ENCODE measurements at places on chromosomes 2 and 18.

- no peak for DNase-seq
These were observed 22.9 kb downstream of the APCDD1 start for GRCh38 chr18:10477121-10477862.

- no peak for DNase-seq
These were observed 68.8 kb upstream of the SERTAD2 start for GRCh38 chr2:64722291-64723044.

DNA sequence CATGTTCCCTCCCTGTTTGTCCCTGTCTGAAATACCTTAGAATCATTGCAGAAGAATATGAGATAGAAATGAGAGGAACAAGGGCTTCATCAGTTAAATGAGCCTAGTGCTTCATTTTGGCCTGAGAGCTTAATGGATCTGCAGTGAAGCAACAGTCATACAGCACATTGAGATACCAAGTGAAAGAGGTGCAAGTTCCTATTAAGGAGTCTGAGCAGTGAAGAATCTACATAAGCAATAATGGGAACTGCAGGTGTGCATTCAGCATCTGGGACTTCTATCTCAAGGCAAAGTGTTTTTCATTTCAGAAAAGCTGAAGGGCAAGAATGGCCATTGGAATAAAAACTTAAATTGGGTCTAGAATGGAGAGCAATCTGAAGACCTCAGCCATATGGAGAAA, 323.2 kb upstream of the SLC39A10 start:
- DNase-seq: no peak

DNA sequence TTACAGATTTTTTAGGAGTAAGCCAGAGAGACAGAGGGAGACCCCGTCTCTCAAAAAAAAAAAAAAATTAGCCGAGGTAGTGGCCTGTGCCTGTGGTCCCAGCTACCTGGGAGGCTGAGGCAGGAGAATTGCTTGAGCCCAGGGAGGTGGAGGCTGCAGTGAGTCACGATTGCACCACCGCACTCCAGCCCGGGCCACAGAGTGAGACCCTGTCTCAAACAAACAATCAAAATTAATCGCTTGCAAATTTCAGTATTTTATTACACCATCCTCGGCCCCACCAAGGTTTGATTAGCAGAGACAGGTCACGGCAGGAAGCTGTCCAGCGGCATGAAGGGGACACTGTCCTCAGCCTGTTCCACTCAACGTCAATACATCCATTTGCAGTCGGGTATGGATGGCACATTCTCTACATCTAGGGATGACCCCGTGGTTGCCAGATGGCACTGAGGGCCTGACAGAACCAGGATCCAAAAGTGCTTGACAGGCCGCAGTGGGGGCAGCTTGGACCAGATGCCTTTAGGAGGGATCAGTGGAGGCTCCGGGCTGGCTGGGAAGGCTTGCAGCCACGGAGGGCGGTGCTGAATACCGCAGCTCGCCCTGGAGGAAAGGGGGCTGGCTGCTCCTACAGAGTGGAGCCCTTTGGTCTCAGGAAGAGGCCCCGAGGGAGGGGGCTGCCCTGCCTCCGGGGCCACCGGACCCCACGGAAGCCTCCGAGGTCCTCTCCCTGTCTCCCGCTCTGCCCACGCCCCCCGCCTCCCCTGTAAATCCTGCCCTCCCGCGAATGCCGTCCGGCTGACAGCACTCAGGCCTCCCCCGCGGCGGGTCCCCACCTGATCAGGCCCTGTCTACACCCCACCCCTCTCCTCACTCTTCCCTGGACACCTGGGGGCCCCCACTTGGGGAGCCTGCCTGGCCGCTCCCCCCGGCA, 13.1 kb downstream of the ASPRV1 start:
- no peak for DNase-seq

DNA sequence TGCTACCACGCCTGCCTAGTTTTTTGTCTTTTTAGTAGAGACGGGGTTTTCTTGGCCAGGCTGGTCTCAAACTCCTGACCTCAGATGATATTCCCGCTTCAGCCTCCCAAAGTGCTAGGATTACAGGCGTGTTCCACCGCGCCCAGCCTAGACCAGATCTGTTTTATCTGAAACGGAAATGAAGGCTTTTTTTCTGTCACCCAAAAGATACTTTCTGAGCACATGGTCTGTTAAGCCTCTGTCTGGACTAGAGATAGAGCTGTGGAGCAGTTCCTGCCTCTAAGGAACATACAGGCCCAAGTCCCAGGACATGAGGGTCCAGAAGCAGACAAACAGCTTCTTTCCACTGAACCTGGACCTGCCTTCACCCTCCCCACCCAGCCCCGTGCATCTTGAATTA, 43.6 kb upstream of the PTMA start:
- no peak for DNase-seq

- DNase-seq: no peak
These were observed 563.4 kb downstream of the ZNF804A start for GRCh38 chr2:185161701-185162100.

DNA sequence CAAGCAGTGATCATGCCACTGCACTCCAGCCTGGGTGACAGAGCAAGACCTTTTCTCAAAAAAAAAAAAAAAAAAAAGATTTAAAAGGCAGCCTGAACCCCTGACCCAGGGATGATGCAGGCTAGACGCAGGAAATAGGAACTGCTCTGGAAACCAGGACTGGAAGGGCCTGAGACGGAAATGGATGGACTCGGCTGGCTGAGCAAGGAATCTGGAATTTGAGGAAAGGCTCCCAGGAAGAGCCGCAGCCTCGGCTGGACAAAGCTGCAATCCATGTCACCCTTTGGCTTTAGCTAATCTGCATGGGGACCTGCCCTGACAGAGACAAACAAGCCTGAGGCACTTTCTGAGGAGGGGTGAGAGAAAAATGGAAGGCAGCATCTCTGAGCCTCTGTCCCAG, 55.0 kb upstream of the DAPL1 start:
- no peak for DNase-seq

GRCh38 chr2:39738936-39739335, 40.1 kb downstream of the THUMPD2 start:
- DNase-seq: no peak

DNA sequence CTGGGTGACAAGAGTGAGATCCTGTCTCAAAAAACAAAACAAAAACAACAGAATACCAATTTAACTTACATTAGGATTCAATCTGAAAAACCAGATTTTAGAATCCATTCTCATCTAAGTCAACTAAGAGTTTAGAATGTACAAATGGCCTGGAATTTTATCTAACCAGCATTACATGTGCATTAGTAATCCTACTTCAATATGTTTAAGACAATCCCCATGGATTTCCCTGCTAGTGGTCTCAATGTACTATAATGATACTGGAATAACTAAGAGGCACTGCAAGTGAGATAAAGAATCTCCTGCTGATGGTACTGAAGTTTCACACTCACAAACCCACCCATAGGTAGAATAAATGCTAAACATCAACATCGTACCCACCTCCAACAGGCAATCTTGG, 53.9 kb upstream of the DNER start:
- DNase-seq: no peak

GRCh38 chr2:147639891-147640290, 204.9 kb upstream of the ACVR2A start:
- no peak for DNase-seq

DNA sequence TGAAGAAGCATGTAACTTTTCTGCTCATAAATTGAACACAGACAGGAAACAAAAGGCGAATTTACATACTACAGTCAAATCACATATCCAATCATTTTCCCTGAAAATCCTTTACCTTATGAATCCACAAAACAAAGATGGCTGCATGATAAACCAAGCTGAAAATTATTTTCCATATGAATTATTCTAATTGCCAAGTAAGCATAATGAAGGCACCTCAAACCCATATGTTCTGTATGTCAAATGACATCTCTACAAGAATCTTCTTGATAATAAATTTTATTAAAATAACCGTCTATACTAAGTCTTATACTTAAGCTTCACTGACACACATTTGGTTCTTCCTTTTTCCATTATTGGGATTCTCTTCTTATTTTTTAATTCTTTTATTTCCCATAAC, 1242.6 kb downstream of the CNTNAP5 start:
- DNase-seq: no peak

- no peak for DNase-seq
These were observed 211.7 kb upstream of the RASGRP3 start for GRCh38 chr2:33264766-33265165.

DNA sequence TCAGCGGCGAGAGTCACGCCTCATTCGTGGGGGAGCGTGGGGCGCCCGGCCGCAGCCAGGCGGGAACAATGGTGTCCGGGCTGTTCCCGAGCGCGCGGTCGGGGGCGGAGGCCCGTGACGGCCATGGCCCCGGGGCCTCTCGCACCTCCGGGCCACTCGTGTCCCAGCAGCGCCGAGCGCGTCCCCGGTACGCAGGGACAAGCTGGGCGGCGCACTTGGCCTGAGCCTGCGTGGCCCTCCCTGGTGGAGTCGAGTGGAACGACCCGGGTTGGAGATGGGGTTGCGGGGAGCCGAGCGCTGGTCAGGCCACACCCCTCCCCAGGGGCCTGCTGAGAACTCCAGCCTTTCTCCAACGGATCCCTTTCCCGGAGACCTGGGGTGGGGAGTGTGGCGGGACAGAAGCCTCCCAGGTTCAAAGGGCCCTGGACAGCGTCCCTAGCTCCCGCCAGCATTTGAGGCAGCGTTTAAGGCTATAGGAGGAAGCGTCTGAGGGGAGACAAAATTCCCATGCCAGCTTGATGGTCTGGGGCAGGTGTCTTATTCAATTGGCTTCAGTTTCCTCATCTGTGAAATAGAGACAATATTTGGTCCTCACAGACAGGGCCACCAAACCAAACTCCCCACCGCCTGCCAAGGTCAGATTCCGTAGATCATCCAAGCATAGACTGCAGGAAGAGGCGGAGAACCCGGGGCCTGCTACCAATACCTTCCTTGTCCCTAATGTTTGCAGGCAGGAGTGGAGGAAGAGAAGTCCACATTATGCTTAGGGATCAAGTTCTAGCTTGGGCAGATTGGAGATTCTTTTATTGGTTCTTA, 553 bp downstream of the CNDP2 start:
- DNase-seq: no peak

Measured in CD8-positive, alpha-beta memory T cell (primary cell).